Naive thymus-derived CD8-positive, alpha-beta T cell (primary cell): ENCODE measurements at places on chromosomes 5 and 9. TPM values are rescaled to one million over a fixed set of nuclear protein-coding genes. Genes with fewer than 3 reads are reported as not detected.

TPM2 gene
- 92.3 TPM for total RNA-seq

C5orf52 gene
- total RNA-seq = not detected

PCDHA1 gene
- not detected for total RNA-seq

PCDHAC1 gene
- not detected for total RNA-seq

ANKRD18B gene
- total RNA-seq = not detected

TAF11L5 gene
- not detected for total RNA-seq

HK3 gene
- total RNA-seq = 0.86 TPM

OBP2B gene
- not detected for total RNA-seq

SNCAIP gene
- total RNA-seq = not detected

CACFD1 gene
- total RNA-seq = 4.4 TPM

DNA sequence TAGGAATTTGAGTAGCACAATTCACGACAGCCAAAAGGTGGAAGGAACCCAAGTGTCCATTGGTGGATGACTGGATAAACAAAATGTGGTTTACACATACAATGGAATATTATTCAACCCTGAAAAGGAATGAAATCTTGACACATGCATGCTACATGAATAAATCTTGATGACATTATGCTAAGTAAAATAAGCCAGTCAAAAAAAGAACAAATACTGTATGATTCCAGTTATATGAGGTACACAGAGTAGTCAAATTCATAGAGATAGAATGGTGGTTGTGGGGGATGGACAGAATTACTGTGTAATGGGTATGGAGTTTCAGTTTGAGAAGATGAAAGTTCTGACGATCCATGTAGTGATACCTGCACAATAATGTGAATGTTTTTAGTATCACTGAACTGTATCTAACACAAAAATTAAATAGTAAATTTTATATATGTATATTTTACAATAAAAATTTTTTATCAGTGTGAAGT is 117.7 kb upstream of the GNA14 start:
- DNase-seq = no peak

- no peak for DNase-seq
Measured at GRCh38 chr5:77498952-77499351, 6.8 kb upstream of the WDR41 start.

DNA sequence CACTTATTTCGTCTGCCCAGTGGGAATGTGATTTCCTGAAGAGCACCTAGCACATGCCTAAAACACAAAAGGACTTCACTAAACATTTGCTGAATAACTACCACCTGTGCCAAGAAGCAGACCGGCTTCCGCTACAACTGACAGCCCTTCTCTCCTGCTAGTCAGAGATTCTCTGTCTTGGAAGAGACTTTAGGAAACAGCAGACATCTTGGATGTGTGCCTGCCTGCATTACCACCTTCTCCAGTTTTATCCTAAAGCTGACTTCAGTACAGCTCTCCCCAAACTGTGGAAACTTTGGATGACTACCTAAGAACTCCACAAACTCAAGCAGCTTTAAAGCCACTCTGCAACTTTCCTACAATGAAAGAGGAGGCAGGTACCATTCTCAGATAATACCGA is 116.5 kb upstream of the MAN2A1 start:
- no peak for DNase-seq

- DNase-seq = no peak
Measured at GRCh38 chr9:123345567-123345955, 10.4 kb upstream of the CRB2 start.

DNA sequence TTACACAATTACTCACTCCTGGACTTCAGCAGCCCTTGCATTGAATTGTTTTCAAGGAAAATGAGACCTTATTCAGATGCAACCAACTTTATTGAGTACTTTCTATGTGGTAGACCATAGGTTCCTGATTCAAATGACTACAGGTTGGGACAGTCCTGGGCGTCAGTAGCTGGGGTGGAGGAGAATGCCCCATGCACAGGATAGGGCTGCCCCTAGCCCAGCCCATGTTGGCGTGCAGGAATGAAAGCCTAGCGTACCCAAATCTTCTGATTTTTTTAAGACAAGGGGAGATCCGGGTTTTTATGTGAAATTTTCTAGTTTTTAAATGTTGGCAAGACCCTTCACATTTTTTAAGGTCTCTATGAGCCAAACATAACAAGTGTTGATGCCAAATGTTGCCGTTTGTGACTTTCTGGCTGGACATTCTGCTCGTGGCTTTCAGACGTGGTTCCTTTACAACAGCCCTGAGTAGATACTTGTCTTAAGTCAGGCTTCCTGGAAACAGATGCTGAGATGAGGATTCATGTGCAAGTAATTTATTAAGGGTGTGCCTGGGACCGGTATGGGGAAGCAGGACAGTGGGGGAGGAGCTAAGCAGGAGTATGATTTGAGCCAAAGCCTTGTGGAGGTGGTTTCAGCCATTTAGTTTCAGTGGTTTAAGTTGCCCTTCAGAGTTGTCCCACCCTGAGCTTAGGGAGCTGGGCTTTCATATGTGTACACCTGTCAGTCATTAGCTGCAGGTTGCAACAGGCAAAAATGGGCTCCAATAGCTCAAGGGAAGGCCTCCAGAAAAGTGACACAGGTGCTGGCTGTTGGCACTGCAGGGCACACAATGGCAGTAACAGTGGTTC is 154.1 kb downstream of the NTRK2 start:
- DNase-seq = no peak

DNA sequence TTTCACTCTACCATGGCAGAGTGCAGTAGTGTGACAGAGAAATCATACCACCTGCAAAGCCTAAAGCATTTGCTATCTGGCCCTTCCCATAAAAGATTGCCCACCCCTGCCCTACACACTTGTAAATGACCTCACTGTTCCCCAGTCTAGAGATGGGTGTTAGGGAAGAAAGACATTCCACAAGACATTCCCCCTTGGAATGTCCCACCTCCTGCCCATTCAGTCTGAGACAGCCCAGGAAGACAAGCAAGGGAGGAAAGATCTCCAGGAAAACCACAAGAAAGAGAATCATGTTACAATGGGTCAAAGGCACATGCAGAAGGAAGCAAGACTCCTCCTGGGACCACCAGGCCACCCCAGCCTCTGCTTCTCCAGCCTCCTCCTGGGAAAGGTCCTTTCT is 230.0 kb downstream of the AGTPBP1 start:
- no peak for DNase-seq

GRCh38 chr5:58542709-58543108 is 40.2 kb upstream of the RAB3C start:
- DNase-seq = no peak

- DNase-seq = peak; percentile 34
Measured at GRCh38 chr9:21081999-21082398, 4.3 kb upstream of the IFNB1 start.

GRCh38 chr5:76393035-76393680 is 9.9 kb upstream of the IQGAP2 start:
- DNase-seq = peak; percentile 32

GRCh38 chr9:19162956-19163355 is 35.7 kb upstream of the PLIN2 start:
- no peak for DNase-seq

- DNase-seq = no peak
Measured at GRCh38 chr9:97188545-97188944, 118.9 kb upstream of the CCDC180 start.

- DNase-seq = no peak
Measured at GRCh38 chr5:81081461-81081835, 121.3 kb downstream of the RASGRF2 start.

- no peak for DNase-seq
Measured at GRCh38 chr5:153523831-153524230, 33.4 kb downstream of the GRIA1 start.

GRCh38 chr5:53109056-53109442 is 508 bp downstream of the MOCS2 start:
- DNase-seq = no peak

DNA sequence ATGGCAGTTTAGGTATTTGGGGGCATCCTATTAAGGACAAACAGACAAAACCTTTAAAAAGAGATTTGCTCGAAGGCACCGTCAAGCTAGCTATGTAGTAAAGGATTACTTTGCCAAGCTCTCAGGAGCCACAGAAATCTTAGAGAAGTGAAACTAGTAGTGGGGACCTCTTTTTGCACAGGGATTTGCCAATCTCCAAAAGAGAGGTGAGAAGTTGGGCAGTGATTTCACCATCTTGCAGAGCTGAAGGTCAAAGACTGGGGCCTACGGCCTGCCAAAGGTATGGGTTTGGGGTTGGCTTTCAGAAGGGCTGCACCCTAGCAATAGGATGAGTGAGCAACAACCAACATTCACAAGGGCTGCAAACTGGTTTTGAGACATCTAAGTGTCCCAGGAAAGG is 1.6 kb upstream of the FCN1 start:
- DNase-seq = no peak

DNA sequence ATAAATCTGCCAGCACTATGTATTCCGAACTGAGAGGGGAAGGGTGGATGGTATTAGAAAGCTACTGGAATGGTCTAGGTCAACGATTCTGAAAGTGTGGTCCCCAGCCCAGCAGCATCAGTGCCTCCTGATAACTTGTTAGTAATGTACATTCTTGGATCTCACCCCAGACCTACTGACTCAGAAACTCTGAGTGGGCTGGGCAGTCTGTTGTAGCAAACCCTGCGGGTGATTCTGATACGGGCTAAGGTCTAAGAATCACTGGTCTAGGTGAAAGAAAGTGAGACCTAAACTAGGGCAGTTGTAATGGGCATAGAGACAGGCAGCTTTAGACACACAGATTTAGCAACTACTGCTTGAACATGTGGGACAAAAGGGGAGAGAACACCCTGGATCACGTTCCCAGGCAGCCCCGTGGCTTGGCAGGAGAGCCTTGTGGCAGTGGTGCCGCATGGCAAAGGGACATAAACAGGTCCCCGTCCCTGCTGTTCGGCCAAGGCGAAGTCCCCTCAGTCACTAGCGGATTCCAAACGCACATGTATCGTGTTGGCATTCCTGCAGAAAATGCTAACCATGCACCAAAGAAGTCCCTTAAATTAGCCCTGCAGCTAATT is 216.3 kb downstream of the TTLL11 start:
- no peak for DNase-seq

GRCh38 chr9:129988607-129989361 is 54.2 kb downstream of the FNBP1 start:
- peak; percentile 26 for DNase-seq

GRCh38 chr5:79471556-79471955 is 42.4 kb downstream of the HOMER1 start:
- no peak for DNase-seq

DNA sequence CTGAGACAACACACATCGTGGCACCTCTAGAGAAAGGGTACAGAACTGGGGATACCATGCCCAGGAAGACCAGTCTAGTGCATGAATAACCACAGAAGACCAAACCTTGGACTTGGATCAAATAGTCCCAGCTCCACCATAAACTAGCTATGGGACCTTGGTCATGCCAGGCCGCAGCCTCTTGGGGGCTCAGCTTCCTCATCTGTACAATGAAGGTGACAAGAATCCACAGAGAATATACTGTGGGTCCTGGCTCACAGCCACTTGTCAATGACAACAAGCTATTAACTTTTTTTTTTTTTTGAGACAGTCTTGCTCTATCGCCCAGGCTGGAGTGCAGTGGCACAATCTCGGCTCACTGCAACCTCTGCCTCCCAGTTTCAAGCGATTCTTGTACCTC is 3.9 kb downstream of the KYAT1 start:
- no peak for DNase-seq

DNA sequence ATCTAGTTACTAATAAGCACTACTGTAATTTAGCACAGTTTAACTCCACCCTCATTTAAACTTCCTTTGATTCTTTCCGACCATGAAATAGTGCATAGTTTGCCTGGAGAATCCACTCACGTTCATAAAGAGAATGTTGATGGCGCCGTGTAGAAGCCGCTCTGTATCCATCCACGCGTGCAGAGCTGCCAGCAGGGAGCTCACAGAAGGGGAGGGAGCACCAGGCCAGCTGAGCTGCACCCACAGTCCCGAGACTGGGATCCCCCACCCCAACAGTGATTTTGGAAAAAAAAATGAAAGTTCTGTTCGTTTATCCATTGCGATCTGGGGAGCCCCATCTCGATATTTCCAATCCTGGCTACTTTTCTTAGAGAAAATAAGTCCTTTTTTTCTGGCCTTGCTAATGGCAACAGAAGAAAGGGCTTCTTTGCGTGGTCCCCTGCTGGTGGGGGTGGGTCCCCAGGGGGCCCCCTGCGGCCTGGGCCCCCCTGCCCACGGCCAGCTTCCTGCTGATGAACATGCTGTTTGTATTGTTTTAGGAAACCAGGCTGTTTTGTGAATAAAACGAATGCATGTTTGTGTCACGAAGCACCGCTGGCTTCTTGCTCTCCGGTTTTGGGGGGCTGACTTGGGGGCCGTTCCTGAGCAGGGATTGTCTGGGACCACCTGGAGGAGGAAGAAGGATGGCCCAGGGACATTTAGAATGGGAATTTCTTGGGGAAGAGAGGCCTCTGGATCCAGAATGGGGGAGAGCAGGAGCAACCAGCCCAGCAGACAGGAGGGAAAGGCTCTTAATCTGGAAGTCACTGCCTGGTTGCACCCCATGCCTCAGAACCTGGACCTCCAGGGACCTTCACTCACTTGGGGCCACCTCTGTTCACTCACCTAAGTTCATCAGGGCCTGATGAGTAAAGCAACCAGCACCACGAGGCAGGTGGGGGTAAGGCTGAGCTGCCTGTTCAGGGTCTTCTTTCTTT is 35.4 kb downstream of the CXXC5 start:
- no peak for DNase-seq

GRCh38 chr5:138287246-138287645 is 12.8 kb upstream of the GFRA3 start:
- DNase-seq = no peak

DNA sequence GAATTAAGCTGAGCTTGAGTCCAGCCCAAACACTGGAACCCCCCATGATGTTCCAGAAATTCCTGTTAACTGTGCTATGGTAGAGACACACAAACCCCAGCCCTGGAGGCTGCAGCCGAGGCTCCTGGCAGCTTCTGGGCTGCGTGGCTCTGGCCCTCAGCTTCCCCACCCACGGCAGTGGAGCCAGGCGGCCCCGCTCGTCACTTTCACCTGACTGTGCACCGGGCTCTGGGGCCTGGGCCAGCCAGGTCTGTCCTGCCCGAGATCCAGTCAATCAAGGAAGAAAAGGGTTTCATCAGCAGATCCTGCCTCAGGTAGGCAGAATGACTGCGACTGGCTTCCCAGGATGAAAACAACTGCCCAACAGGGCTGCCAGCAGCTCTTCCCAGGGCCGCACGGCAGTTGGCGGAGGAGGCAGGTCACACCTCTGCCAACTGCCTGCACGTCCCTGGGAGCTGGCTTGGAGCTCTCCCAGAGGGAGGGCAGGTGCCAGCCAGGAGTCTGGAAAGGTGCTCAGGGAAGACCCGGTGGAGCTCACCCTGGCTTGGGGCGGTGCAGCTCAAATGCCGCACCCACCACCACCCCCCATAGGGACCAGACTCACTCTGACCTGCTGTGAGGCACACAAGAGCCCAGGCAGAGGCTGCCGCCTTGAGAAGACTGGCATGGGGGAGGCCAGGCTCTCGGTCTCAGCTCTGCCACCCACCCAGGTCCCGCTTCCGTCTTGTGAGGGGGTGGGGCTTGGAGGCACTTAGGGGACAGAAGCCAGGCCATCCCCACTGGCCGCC is 20.7 kb downstream of the BRD3 start:
- DNase-seq = no peak

DNA sequence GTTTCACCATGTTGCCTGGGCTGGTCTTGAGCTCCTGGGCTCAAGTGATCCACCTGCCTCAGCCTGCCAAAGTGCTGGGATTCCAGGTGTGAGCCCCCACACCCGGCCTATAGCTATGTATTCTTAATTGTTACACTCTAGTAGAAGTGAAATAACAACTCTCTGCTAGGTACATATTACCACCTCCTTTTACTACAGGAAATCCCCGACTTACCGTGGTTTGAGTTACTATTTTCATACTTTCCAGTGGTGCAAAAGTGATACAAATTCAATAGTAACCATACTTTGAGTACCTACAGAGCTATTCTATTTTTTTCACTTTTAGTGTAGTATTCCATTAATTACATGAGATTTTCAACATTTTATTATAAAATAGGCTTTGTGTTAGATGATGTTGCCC is 719 bp downstream of the ARL14EPL start:
- no peak for DNase-seq
